ENCODE measurements at places on chromosomes 6 and 20.

GRCh38 chr6:12138936-12139335 is 126.8 kb downstream of the HIVEP1 start:
- DNase-seq = no peak

- DNase-seq = no peak
These were observed 520.4 kb downstream of the ADGRB3 start for GRCh38 chr6:69155467-69155866.

DNA sequence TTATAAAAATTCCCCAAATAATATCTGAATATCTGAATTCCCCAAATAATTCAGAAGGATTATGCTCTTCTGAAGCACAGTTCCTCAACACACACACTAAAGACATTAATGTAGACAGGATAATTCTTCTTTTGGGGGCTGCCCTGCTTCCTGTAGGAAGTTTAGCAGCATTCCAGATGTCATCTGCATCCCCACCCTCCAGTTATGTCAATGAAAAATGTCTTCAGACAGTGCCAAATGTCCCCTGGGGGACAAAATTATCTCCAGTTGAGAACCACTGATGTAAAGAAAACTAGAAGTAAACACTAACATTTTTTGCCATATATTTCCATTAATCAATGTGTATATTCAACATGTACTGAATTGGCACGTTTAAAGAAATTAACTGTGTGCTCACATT is 25.9 kb upstream of the NAA20 start:
- no peak for DNase-seq

- no peak for DNase-seq
These were observed 102.7 kb upstream of the QKI start for GRCh38 chr6:163311830-163312229.

DNA sequence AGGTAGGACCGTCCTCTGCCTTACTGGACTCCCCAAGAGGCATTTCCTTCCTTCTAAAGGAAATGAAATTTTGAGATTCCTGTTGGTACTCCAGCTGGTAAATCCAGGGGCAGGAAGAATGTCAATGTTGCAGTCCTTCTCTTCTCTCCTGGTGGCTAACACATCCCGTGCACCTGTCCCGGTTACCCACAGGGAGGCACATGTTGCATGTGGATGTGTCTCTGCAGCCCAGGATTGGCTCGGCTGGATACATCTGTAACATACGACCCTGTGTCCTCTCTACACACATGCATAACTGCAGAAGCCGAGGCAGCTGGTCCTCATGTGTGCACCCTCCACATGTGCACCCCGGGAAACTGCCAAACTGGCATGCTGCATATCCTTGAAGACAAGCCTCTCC is 1.3 kb upstream of the LRFN2 start:
- no peak for DNase-seq

DNA sequence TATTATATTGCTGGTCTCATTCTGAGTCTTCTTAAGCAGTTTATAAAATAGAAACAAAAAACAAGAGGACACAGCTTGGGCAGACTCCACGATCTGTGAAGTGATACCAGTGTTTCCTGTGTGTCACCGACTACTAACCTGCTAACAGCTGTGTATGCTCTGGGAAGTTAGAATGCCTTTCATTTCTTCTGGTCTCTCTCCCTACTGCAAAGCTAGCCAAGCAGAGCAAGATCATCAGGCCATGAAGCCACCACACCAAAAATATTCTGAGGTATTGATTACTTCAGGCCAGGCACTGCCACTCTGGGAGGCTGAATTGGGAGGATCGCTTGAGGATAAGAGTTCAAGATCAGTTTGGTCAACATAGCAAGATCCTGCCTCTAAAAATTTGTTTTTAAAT is 46.9 kb upstream of the SMIM29 start:
- no peak for DNase-seq

DNA sequence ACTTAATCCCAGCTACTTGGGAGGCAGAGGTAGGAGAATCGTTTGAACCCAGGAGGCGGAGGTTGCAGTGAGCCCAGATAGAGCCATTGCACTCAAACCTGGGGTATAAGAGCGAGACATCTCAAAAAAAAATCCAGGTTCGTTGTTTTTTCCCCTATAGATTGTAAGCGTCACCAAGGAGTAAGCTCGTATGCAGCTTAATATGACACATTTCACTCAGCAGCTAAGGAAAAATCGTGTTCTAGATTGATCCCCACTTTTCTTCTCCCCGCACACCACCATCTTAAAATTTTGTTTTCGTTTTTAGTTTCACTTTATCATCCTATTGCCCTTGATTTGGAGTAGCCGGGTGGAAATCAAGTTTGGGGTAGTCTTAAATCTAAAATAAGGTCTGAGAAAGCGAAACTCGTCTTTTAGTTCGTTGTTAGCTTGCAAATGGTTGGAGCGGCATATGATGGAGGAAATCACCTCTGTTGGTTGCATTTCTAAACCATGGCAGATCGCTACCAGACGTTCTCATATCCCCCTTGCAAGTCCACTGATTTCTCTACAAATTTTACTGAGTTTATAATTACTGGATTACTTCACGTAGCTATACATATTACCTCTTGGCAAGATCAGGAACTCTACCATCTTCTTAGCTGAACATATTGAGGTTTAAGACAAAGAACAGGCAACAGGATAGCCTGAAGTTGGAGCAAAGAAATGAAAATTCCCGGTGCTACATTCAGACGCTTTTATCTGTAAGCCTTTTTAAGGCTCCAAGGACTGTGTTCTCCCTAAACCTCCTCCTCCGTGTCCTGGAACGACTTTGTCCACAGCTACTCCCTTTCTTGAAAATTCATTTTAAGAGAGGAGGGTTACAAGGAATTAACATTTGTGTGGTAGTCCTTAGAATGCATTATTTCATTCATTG is 91.1 kb upstream of the BTN3A2 start:
- DNase-seq = no peak

GRCh38 chr6:142744836-142745235 is 200.1 kb downstream of the HIVEP2 start:
- no peak for DNase-seq

- no peak for DNase-seq
These were observed 34.8 kb upstream of the TFB1M start for GRCh38 chr6:155349129-155349528.

Data from stimulated activated CD8-positive, alpha-beta memory T cell treated with anti-CD3 and anti-CD28 coated beads, Interleukin-4, amount 100 ng/mL, for 24 hours (primary cell).